ENCODE measurements at places on chromosomes 12 and 14.

DNA sequence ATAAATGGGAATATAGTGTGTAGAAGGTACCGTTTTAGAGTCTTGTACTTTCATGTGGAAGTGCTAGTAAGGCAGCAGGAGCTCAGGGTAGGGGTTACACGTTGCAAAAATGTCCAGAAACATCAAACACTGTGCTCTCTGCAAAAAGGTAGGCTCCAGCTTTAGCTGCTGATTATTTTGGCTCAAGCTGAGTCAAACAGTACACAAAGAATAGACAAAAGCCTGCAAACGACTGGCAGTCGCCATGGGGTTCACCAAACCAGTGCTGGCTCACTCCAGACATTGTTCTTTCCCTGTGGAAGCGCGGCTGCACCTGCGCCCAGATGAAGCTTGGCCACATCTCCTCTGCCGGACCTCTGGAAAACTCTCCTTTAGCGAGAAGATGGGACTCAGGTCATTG, 45.3 kb upstream of the NAA30 start:
- DNase-seq, result no peak

GRCh38 chr12:52186118-52186840, 5.5 kb downstream of the KRT80 start:
- DNase-seq, result no peak

DNA sequence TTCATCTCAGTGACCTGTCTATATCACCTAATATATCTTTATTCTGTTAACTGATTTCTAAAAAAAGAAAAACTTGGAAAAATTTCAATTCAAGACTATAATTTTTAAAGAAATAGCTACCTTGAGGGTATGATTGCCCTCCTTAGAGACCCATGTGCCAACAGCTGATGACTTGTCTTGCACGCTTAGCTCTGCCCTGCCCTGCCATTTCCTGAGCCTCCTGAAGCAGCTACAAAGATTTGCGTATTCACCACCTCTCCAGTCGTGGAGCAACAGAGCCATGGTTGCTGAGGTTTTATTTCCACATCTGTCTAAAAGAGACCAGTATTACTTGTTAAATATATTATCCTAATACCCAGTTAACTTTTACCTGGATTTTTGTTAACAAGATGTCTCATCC, 91.7 kb upstream of the ATF1 start:
- no peak for DNase-seq

DNA sequence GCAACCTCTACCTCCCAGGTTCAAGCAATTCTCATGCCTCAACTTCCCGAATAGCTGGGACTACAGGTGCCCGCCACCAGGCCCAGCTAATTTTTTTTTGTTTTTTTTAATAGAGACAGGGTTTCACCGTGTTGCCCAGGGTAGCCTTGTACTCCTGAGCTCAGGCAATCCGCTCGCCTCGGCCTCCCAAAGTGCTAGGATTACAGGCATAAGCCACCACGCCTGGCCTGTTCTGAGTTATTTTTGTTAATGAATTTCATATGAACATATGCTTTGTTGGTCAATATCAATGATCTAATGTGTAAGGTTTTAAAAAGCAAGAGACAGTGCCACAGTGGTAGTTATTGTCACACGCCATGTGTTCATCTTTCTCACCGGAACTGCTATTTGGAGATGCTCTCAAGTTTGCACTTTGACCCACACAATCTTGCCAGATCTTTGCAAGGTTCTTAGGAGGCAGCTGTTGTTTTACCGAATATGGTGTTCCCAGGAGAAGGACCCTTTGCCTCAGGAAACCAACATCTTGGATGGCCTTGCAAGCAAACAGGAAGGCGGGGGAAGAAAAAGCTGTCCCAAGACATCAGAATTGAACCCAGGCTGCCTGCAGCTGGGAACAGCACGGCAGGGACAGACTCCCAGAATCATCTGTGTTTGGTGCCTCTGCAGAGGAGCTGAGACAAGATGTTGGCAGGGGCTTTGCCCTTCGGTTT, 30.0 kb downstream of the GALNT16 start:
- DNase-seq, result no peak

DNA sequence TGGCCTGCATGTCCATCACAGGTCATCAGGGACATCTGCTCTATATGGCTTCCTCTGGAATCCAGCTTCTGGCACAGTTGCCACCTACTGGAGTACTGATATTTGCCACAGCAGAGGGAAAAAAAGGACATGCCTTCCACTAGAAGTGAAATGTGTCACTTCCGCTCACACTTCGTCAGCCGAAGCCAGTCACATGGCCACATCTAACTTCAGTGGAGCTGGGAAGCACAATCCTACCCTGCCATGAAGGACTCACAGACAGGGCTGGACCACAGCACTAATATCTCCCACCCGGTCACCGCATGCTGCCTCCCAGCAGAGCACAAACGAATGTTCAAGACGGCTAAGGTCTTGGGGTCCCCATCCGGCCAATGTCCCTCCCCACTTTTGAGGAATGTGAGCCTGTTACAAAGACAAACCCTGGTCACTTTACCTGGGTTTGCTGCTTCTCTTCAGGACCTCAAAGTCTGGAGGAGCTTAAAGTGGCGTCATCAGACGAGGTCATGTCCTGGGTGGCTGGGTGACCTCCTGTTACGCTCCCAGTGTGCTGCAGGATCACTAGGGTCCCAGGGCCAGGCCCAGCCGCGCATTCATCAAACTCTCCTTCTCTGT, 98.6 kb downstream of the GCH1 start:
- DNase-seq, result no peak

DNA sequence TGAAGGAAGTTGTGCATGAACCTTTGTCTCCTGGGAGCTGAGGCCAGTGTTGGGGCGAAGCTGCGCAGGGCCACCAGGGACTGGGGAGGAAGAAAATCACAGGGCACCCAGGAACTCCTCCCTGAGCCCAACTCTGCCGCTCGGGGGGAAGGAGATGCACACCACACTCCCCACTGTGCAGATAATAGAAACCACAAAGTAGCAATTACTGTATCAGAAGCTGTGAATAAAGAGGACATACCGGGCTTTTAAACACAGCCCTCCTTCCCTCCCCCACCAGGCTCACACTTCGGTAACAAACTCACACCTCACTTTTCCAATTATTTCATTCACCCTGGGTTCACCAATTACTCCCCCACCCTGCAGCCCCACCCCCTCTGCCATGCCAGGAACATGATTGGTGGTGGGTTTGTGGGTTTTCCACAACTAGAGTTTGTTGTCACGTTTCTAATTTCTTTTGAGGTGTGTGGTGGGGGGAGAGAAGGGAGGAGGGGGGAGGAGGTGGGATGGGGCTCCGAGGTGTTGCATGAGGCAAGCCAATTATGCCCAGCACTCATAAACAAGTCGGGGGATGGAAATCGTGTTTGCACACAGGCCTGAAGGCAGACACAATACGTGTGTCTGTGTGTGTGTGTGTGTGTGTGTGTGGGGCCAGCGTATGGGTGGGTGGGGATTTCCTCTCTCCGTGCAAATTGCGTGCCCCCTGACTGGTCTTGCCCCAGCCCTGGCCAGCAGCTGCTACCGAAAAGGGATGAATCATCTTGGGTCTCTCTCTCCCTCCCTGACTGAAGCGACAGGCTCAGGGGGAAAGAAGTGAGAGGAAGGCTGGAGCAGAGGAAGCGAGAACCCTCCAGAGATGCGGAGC, 103.3 kb downstream of the RBM19 start:
- DNase-seq, result peak; percentile 55

GRCh38 chr12:57148469-57149244, 1.2 kb upstream of the LRP1-AS start:
- no peak for DNase-seq

DNA sequence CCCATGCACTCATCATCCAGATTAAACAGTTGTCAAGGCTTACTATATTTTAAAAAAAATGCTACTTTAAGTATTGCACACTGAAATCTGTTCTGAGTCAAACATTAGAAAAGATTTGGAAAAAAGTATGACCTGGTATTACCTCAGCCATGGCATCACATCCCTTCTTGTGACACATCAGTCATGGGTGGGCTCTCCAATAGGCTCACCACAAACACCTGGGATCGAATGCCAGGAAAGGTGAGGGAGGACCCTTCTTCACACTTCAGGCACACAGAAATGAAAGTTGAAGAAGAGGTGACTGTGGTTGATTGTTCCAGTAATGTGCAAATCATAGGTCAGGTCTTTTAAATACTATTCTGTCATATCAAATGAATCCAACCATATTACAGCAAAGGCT, 36.6 kb upstream of the GZMB start:
- DNase-seq, result no peak

- DNase-seq, result no peak
These were observed 61.9 kb downstream of the PAX9 start for GRCh38 chr14:36723530-36723929.

DNA sequence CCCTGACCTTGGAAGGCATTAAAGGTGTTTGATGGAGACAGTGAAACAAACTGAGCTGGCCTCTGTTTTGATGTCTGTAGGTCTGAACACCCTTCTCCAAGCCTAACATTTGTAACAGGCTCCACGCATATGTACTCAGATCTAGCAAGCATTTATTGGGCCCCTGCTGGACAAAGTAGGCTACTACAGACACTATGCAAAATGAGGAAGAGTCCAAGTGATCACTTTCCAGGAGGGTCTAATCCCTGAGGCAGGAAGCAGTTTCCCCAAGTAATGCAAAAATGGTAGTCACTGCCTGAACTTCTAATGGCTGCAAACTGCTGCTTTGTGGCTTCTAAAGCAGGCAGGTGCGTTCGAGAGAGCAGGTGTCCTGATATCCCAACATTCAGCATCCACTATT, 405.8 kb downstream of the MED13L start:
- peak; percentile 31 for DNase-seq

- peak; percentile 12 for DNase-seq
These were observed 11.5 kb upstream of the HELB start for GRCh38 chr12:66290716-66291200.

- no peak for DNase-seq
These were observed 10.8 kb downstream of the ITPK1 start for GRCh38 chr14:93104961-93105360.

DNA sequence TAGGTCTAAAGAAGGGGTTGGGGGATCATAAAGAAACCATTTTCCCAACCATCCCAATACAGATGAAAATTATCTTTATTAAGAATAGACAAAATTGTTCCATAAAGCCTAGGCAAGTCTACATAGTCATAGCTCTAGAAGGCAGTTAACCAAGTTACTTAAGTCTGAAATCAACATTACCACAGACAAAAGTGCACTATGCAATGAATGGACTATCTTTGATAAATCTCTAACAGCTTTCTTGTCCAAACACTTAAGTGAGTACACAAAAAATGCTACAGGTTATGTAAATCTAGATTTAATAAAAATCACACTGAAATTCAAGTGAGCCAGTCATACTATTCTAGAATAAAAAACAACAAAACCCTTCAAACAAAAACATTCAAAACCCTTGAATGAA, 87.0 kb upstream of the GPHB5 start:
- no peak for DNase-seq

- DNase-seq, result no peak
These were observed 34.6 kb downstream of the ACAD10 start for GRCh38 chr12:111720457-111720856.

DNA sequence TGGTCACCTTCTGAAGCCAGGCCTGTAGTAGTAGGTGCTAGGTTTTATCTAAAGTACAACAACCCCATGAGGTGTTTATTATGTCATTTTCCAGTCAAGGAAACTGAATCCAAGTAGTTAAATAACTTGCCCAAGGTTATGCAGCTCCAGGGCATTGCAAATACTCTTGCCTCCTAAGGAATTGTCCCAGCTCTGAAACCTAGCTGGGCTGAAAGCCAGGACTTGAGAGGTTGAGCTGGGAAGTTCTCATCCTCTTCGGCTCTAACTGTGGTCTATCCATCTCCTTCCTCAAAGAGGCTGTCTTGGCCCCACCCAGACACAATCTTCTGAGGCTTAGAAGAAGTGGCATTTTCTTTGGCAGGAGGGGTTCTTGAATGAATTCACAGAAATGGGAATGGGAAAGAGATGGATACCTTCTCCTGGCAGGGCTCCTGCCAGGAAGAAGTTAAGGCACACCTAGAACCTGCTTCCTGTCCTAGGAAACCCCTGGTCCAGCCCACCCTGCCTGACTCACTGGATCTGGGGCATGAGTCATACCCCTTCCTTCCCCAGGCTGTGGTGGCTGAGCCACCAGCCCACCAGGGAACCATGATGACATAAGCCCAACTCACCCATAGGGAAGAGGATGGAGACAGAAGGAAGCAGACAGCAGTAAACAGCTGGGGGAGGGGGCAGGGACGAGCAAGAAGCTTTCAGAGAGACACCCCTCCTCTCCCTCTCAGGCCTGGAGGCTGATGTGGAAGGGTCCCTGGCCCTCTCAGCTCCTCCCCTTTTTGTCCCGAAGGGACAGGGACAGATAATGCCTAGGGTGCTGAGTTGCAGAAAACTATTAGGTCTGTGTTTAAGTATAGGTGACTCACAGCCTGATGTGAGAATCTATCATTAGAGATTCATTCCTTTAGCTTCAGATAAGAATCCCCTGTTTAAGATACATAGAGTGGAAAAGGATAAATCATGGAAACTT, 2.1 kb upstream of the PLEK2 start:
- DNase-seq, result no peak
